Activated CD8-positive, alpha-beta T cell treated with anti-CD3 and anti-CD28 coated beads for 36 hours (primary cell): ENCODE measurements at places on chromosomes 13 and 19.

DNA sequence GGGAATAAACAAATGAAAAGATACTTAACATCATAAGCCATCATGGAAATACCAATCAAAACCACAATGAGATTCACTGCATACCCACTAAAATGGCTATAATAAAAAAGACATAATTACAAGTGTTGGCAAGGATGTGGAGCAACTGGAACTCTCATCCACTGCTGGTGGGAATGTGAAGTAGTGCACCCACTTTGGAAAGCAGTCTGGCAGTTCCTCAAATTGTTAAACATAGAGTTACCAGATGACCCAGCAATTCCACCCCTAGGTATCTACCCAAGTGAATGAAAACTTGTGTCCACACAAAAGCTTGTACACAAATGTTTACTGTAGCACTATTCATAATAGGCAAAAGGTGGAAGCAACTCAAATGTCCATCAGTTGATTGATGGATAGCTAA lies 46.9 kb downstream of the FLT1 start:
- no peak overlapping the region for H3K27ac ChIP-seq
- peaks cover 9% of the 10 kb centered on the region for H3K36me3 ChIP-seq
- DNase-seq = no peak
- no peaks in the 10 kb centered on the region for H3K4me1 ChIP-seq
- no peak overlapping the region for H3K4me3 ChIP-seq

GRCh38 chr19:7292950-7293761 lies 1.1 kb downstream of the INSR start:
- H3K27ac ChIP-seq = no peak overlapping the region
- peak; percentile 4 for DNase-seq

GRCh38 chr13:111388851-111389500 lies 68.5 kb downstream of the TEX29 start:
- H3K4me1 ChIP-seq = peaks cover 33% of the 10 kb centered on the region
- H3K27me3 ChIP-seq = no peaks in the 10 kb centered on the region
- H3K4me3 ChIP-seq = peak overlapping the region; percentile 19
- DNase-seq = peak; percentile 65
- H3K36me3 ChIP-seq = no peaks in the 10 kb centered on the region

GRCh38 chr13:91020461-91021034 lies 326.9 kb upstream of the MIR17HG start:
- DNase-seq = no peak
- H3K27me3 ChIP-seq = no peaks in the 10 kb centered on the region
- no peaks in the 10 kb centered on the region for H3K4me1 ChIP-seq
- no peak overlapping the region for H3K4me3 ChIP-seq
- no peak overlapping the region for H3K27ac ChIP-seq

- H3K27me3 ChIP-seq = no peaks in the 10 kb centered on the region
- DNase-seq = no peak
- H3K4me1 ChIP-seq = no peaks in the 10 kb centered on the region
Observed at GRCh38 chr19:11018763-11019162, 57.9 kb downstream of the SMARCA4 start.

- no peak overlapping the region for H3K4me3 ChIP-seq
- DNase-seq = peak; percentile 42
- H3K27ac ChIP-seq = no peak overlapping the region
- H3K36me3 ChIP-seq = no peaks in the 10 kb centered on the region
- H3K4me1 ChIP-seq = peaks cover 8% of the 10 kb centered on the region
Observed at GRCh38 chr19:49347835-49348234, 12.6 kb downstream of the CD37 start.

DNA sequence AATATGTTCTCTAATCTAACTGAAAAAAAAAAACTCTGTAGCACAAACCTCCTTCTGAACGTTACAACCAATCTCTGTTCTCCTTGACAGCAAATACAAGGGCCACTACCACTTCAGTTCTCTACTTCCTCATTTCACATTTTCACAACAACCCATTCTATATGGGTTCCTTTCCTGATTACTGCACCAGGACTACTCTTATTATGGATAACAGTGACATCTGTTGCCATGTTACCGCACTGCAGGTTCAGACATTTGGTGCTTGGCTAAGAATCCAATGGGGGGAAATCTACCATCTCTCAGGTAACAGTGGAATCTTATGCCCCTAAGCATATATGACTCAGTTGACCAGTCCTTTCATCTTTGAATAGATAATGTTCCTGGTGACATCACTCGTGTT lies 11.6 kb upstream of the FPR3 start:
- H3K27me3 ChIP-seq = peaks cover 30% of the 10 kb centered on the region
- no peak overlapping the region for H3K4me3 ChIP-seq
- H3K27ac ChIP-seq = no peak overlapping the region

DNA sequence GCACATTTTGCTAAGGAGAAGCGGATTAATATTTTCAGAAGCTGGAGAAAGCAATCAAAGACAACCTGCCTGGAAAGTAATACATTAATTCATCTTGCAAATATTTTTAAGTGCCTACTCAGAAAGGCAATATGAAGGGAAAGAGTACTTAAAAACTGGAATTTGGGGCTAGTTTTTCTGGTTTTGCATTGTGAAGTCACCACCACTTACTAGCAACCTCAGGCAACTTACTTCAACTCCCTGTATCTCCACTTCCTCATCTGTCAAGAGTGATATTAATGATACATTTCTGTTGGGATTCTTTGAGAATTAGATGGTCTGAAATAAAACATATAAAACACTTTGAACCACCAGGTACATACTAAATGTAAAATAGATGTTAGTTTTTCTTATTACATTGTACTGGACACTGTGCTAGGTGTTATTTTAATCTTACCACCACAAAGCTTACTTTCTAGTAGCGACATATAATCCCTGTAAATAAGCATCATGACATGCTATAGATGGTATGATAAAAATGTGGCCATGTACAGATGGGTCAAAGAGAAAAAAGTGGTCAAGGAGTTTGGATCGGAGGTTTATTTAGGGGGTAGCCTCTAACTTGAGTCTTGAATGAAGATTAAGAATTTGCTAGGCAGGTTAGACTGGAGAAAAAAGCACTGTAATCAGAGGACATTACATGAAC lies 101.2 kb downstream of the SPRY2 start:
- no peaks in the 10 kb centered on the region for H3K36me3 ChIP-seq
- H3K27ac ChIP-seq = no peak overlapping the region
- H3K4me1 ChIP-seq = no peaks in the 10 kb centered on the region
- H3K27me3 ChIP-seq = no peaks in the 10 kb centered on the region
- H3K4me3 ChIP-seq = no peak overlapping the region

DNA sequence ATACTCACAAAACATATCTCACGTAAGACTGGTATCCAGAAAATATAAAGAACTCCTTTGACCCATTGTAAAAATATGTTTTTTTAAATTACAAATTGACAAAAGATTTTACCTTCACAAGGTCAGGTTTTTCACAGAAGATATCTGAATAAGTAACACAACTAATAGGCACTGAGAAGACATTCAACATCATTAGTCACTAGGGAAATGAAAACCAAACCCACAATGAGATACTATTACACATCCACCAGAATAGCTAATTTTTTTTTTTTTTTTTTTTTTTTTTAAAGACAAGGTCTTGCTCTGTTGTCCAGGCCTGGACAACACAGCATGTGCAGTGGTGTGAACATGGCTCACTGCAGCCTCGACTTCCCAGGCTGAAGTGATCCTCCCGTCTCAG lies 157.5 kb downstream of the MIPEP start:
- no peak for DNase-seq
- no peaks in the 10 kb centered on the region for H3K27me3 ChIP-seq
- H3K4me3 ChIP-seq = no peak overlapping the region

- H3K36me3 ChIP-seq = no peaks in the 10 kb centered on the region
- no peak overlapping the region for H3K4me3 ChIP-seq
- peak; percentile 72 for DNase-seq
- peaks cover 45% of the 10 kb centered on the region for H3K4me1 ChIP-seq
- H3K27ac ChIP-seq = peak overlapping the region; percentile 74
Observed at GRCh38 chr19:35216833-35217648, 11.5 kb downstream of the FAM187B start.

GRCh38 chr19:306151-306900 lies 15.1 kb upstream of the PLPP2 start:
- no peak overlapping the region for H3K27ac ChIP-seq
- no peaks in the 10 kb centered on the region for H3K27me3 ChIP-seq
- H3K36me3 ChIP-seq = peaks cover 8% of the 10 kb centered on the region
- DNase-seq = no peak
- no peak overlapping the region for H3K4me3 ChIP-seq

- no peaks in the 10 kb centered on the region for H3K27me3 ChIP-seq
- DNase-seq = peak; percentile 81
- H3K27ac ChIP-seq = no peak overlapping the region
- no peak overlapping the region for H3K4me3 ChIP-seq
- no peaks in the 10 kb centered on the region for H3K36me3 ChIP-seq
- H3K4me1 ChIP-seq = no peaks in the 10 kb centered on the region
Observed at GRCh38 chr13:22278336-22278929, 607.6 kb downstream of the FGF9 start.
